Amniotic epithelial cell (primary cell): ENCODE measurements at places on chromosomes 7 and 10.
A peak's percentile ranks its signal among the peaks of the same experiment; 100 is the strongest.

DNA sequence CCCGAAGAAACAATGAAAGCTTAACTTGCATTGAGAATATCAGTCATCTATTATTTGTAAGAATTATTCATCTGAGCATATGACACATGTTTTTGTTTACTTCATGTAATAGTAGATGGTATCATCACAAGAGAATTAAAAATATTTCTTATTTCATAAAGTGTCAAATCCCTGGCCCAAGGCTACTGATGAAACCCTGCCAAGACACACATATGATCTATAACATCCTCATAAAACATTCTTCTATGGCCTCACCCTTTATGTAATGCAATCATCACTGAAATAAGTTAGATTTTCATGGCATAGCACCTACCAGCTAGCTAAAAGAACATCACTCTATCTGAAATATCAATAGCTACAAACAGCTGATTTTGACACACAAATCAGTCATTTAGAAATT, 385.6 kb upstream of the PHF14 start:
- no peak for DNase-seq

- DNase-seq = peak; percentile 44
Observed at GRCh38 chr7:46291601-46292150, 370.6 kb upstream of the IGFBP3 start.

- DNase-seq = no peak
Observed at GRCh38 chr7:15795393-15795792, 108.9 kb upstream of the MEOX2 start.

DNA sequence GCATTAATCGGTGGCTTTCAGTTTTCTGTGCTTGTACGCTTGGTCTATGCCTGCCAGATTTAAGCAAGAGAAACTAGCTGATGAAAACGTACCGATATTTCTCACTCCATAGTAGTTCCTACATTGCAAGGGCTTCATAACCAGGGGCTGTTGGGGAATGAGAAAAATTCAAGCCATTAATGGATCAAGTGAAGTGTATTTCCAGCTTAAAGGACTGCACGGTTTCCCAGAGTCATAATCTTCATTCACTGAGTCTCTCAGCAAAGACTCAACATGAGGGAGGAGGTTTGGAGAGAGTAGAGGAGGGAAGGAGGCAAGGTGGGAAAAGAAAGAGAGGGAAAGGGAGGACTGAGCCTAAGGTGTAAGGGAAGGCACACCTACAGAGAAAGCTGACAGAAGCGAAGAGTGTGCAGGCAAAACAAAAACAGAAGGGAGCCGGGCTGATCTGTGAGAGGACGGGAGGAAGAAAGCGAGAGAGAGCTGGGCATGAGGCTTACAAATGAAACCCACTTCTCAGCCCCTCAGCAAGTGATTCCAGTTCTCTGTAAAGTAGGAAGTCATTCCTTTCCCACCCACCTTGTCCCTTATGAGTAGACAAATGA, 625 bp downstream of the GIMAP2 start:
- DNase-seq = no peak

DNA sequence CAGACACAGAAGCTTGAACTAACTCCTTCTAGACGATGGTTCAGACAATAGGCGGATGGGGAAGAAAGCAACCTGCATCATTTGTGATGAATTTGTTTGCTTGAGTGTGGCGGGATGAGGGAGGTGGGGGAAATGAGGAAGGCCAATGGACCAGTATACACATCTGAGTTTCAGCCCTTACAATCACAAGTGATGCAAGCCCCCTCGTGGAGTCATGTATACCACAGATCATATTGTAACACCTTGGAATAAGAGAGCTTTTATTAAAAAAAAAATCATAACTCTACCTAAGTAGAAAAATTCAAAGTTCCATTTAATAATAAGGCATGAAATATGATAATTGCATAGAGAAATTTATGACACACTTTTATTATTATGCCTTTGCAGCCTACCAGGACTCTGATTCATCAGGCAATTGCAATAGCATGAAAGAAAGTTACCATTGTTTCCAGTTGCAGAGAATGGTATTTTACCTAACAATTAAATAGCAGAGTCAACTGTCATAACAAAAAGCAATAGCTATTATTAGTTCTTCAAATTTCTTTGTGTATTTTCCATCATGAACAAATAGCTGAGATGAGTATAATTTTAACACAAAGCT, 230.2 kb upstream of the AKR1E2 start:
- DNase-seq = peak; percentile 7

DNA sequence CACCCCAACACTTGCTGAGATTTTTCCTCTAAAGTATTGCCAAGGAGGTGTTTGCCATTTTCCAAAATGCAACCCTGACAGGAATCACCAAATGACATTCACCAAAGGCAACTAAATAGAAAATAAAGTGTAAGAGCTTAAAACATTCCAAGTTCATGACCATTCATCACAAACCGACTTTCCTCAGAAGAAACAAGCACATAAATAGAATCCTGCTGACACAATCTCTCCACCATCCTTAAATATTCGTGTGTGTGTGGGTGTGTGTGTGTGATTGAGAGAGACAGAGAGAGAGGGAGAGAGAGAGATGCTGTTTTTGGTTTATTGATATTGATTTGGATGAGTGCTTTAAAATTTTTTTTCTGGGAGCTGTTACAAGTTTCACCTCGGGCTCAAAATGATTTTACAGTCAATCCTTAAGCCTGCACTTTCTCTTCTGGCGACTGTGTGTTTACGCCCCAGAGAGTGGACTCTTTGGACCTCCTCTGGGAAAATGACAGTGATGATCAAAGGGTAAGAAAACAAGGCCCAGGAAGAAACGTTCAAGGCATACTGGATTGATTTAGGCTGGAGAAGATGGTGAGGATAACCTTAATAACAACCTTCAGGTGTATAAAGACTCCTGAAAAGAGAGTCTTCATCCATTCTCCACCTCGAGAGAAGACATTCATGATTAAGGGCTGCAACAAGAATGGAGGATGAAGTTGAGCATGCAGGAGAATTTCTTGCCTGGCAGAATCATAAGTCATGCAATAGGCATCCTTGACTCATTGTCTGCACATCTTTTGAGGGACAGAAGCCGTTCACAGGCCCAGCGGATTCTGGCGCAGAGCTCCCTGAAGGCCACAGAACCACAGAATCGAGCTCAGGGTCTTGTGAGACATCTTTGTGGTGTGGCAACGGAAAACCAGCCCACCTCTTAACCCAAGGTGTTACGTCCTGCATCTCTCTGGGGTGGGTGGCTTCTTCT, 104.4 kb upstream of the FGFR2 start:
- DNase-seq = peak; percentile 85

GRCh38 chr7:106757846-106758245, 96.9 kb upstream of the CCDC71L start:
- DNase-seq = peak; percentile 53

DNA sequence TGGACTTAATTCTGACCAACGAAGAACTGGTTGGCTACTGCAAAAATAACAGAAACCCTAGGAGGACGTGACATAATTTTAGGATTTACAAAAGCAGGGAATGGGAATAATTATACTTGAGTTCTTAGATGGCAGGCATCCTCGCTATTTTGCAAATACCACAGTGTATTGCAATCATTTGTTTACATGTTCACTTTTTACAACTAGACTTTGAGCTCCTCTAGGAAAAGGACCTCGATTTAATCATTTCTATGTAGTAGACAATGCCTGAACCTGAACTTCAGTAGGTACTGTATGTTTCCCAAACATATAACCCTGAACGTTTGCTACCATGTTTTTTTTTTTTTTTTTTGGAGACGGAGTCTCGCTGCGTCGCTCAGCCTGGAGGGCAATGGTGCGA, 137.7 kb downstream of the CNOT4 start:
- DNase-seq = no peak

DNA sequence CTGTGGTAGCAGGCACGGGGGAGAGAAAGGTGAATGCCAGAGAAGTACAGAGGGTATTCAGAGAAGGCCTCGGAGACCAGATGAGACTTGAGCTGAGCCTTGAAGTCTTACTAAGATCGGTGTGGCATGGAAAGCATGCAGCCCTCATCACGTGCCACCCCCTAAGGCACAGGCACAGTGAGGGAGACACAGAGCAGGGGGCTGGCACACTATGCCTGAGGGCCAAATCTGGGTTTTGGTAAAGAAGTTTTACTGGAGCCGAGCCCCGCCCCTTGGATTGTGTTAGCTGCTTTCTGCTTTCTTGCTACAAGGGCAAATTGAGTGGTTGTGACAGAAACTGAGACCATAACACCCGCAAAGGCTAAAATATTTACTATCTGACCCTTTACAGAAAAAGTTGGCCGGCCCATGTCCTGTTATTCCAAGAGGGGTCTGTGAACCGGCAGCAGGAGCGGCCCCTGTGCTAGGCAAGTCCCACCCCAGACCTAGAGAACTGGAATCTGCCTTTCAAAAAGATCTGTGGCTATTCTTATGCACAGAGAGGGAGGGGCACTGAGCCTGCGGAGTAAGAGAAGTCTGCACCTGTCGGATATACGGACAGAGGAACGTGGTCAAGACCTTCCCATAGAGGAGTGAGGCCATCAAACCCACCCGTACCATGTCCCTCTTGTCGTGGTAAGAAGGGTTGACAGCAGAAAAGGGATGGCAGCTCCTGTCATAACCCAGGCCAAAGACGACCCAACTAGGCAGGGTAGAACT, 109.3 kb upstream of the RHEB start:
- DNase-seq = no peak

DNA sequence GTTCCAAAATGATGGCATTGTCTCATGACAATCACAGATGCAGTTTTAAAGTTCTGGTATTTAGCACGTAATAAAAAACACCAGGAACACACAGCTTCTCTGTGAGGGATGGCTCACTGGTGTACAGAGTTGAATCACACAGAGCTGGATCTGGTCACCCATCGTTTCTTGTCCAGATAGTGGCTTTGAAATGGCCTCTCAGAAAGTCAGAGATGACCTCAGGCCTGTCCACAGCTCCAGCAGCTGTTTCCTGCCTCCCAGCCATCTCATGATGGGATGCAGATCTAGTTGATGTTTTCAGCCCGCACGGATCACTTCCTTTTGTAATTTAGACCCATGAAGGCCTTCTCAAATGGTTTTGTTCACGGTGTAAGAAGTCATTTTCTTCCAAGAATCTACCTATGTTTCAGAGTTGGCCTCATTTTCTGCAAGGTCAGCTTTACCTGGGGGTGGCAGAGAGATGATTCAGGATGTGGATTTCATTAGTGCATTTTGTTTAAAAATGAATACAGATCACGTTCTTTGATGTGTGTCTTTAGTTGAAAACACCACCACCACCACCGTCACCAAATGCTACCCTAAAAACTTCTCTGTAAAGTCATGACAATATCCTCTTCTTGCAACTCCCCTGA, 166.2 kb downstream of the SNX10 start:
- DNase-seq = no peak

- DNase-seq = no peak
Observed at GRCh38 chr7:137839903-137840779, 6.6 kb downstream of the DGKI start.

- DNase-seq = no peak
Observed at GRCh38 chr7:18532813-18533212, 37.3 kb downstream of the HDAC9 start.

DNA sequence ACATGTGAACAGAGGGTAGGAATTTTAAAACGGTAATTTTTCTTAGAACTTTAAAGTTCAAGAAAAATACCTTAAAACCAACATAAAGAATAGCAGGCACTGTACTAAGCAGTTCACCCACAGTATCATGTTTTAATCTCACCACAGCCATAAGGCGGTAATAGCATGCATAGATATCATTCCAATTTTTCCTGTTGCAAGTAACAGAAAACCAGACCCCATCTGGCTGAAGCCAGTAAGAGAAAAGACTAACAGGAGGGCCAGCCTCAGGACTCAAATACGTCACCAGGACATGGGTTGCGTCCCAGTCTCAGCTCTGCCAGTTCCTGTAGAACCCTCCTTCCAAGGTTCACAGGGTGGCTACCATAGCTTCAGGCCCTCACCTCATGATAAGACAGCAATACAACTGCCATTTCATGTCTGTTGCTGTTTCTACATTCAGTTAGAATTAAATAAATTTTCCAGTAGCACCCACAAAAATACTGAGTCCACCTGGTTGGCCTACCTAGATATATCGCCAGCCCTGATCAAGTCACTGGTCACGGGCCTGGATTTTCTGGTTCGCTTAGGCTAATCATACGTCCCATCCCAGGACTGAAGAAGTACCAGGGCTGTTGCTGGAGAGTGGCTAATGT, 2.0 kb upstream of the RNF32 start:
- no peak for DNase-seq

DNA sequence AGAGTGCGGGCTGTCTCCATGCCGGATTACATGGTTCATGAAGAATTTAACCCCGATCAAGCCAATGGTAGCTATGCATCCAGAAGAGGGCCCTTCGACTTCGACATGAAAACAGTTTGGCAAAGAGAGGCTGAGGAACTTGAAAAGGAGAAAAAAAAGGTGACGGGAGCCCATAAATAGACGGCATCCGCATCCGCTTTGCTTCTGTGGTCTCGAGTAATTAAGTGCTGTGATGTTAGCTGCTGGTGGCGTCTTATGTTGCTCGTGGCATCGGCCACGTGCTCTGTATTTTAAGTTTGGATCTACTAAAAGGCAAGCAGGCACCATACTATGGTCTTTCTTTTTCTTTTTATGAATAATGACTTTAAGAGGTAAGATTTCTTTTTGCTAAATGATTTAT, 11.1 kb downstream of the C7orf57 start:
- DNase-seq = no peak

DNA sequence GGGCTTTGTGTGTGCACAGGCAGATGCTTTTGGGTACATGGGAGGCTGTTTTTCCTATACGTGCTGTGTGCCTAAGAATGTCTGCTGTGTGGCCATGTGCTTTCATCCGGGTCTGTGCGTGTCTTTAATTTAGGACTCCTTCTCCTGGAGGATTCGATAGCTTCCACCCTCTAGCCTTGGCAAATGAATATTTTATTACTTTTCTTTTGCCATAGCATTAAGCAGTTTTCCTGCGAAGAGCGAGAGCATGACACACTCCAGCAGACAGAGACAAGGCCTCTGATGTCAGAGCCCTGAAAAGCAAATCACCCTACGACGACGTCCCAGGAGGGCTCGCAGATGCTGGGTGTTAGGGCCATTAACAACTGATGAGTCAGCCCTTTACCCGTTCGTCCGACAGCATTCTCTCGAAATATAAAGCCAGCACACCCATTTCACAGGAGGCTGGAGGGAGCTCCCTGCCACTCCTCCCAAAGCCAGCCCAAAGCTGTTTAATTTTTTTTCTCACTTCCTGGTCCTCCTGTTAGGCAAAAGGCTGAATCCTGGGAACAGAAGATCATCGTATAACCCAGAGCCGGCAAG, 311.3 kb upstream of the ZMIZ1 start:
- peak; percentile 82 for DNase-seq

GRCh38 chr10:12097791-12098190, 29.0 kb downstream of the DHTKD1 start:
- peak; percentile 21 for DNase-seq
